ENCODE measurements at places on chromosomes 5 and 9. TPM values are rescaled to one million over a fixed set of nuclear protein-coding genes. Genes with fewer than 3 reads are reported as not detected.

The ACTBL2 gene
- not detected for polyA plus RNA-seq

The IFNA13 gene
- polyA plus RNA-seq: not detected

The FAM221B gene
- not detected for polyA plus RNA-seq

The C8G gene
- not detected for polyA plus RNA-seq

The GCNT4 gene
- polyA plus RNA-seq: 0.08 TPM

The BICD2 gene
- 32.8 TPM for polyA plus RNA-seq

The ZNF346 gene
- polyA plus RNA-seq: 17.7 TPM

The ANKRD33B gene
- 1.5 TPM for polyA plus RNA-seq

The PCDHGB5 gene
- 1.9 TPM for polyA plus RNA-seq

The APBA1 gene
- not detected for polyA plus RNA-seq

The MEF2C gene
- 238 TPM for polyA plus RNA-seq

The EDIL3 gene
- not detected for polyA plus RNA-seq

The C5orf34 gene
- polyA plus RNA-seq: 0.74 TPM

The GCNT1 gene
- 4.6 TPM for polyA plus RNA-seq

The TLX3 gene
- not detected for polyA plus RNA-seq

The MSX2 gene
- polyA plus RNA-seq: not detected

The SPINK6 gene
- not detected for polyA plus RNA-seq

The RIC1 gene
- 9.5 TPM for polyA plus RNA-seq

The PTGDS gene
- not detected for polyA plus RNA-seq

The EGFLAM gene
- not detected for polyA plus RNA-seq

The SH3RF2 gene
- polyA plus RNA-seq: not detected

The ARHGEF37 gene
- 0.36 TPM for polyA plus RNA-seq

The SEC16A gene
- polyA plus RNA-seq: 30.1 TPM

The KIF12 gene
- not detected for polyA plus RNA-seq

The SPATA9 gene
- not detected for polyA plus RNA-seq

The LOX gene
- not detected for polyA plus RNA-seq

The G3BP1 gene
- polyA plus RNA-seq: 116 TPM

The TRMO gene
- polyA plus RNA-seq: 14.0 TPM

The PALM2AKAP2 gene
- polyA plus RNA-seq: 0.18 TPM

The DPM2 gene
- 44.9 TPM for polyA plus RNA-seq

The SV2C gene
- not detected for polyA plus RNA-seq

The AIF1L gene
- not detected for polyA plus RNA-seq

The IL4 gene
- polyA plus RNA-seq: not detected

The KIAA0825 gene
- 0.84 TPM for polyA plus RNA-seq

The ADRA1B gene
- not detected for polyA plus RNA-seq

The PDE8B gene
- polyA plus RNA-seq: not detected

The ECM2 gene
- polyA plus RNA-seq: not detected

The ARHGEF39 gene
- polyA plus RNA-seq: 0.64 TPM

The GADD45G gene
- polyA plus RNA-seq: 1.1 TPM

The ZFP2 gene
- 1.0 TPM for polyA plus RNA-seq

The PCDH1 gene
- 0.10 TPM for polyA plus RNA-seq

The IL5 gene
- polyA plus RNA-seq: not detected

The SEMA6A gene
- polyA plus RNA-seq: 1.2 TPM

The CDC20B gene
- polyA plus RNA-seq: not detected

The HRH2 gene
- 0.49 TPM for polyA plus RNA-seq

The KCTD16 gene
- not detected for polyA plus RNA-seq

The PCDHGB3 gene
- polyA plus RNA-seq: not detected
